ENCODE measurements at places on chromosomes 7 and 10. TPM values are rescaled to one million over a fixed set of nuclear protein-coding genes. Genes with fewer than 3 reads are reported as not detected.

SLC29A3 gene
- polyA plus RNA-seq = 4.0 TPM

GRCh38 chr10:8076933-8077332 lies 22.4 kb downstream of the GATA3 start:
- no peak for DNase-seq

- DNase-seq = no peak
Observed at GRCh38 chr7:108376206-108376605, 80.0 kb downstream of the NRCAM start.

DNA sequence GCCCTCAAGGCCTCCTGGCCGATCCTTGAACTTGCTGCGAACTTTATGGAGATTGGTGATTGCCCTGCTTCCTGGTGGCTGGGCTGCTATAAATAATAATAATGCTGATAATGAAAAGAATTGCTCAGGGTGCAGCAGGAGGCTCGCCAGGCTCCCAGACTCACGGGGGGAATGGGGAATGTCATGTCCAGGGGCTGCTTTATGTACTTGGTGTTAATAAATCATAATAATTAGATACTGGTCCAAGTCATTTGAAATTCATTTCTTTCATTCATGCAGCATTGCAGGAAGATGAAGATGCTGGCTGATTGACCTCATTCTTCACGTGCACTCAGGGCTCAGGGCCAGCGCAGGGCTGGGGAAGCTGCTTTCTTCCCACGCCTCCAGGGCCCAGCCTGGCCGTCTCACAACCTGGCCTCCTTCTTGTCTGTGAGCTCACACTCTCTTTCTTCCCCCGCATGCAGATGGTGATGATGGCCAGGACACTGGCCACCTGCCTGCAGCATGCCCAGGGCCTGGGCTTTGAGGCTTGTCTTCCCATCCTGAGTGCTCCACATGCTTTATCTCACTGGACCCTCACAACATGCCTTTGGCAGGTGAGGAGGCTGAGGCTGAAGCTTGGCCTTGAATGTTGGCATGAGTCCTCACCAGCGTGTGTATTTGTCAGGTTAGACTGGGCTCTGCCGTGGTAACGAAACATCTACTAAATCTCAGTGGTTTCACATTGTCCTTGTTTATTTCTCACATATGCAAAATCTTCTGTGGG lies 138.4 kb upstream of the TNS3 start:
- no peak for DNase-seq

DNA sequence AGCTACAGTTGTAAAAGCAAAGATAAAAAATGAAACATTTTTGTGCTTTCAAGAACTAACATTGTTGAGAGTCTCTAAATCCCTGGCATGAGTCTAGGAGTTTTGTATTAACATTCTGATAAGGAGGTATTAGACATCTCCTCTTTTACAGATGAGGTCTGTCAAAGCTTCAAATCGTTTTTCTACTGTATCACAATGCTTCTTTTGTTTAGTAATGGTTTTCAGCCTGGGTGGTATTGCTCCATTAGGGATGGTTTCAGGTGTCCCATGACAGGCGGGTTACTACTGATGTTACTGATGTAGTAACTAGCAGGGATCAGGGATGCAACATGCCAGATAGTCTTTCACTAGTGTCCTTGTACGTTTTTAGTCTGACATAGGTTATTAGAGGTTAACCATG lies 27.4 kb downstream of the STAM start:
- DNase-seq = no peak

RET gene
- 8.1 TPM for polyA plus RNA-seq

TRIM74 gene
- 5.5 TPM for polyA plus RNA-seq

DNA sequence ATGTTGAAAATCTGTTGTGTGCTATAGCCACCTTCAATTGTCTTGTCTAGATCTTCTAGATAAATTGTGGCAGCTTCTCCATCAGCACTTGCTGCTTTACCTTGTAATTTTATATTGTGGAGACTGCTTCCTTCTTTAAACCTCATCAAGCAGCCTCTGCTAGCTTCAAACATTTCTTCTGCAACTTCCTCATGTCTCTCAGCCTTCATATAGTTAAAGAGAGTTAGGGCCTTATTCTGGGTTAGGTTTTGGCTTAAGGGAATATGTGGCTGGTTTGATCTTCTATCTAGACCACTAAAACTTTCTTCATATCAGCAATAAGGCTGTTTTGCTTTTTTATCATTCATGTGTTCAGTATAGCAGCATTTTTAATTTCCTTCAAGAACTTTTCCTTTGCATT lies 128.2 kb downstream of the ADAM22 start:
- no peak for DNase-seq

DNA sequence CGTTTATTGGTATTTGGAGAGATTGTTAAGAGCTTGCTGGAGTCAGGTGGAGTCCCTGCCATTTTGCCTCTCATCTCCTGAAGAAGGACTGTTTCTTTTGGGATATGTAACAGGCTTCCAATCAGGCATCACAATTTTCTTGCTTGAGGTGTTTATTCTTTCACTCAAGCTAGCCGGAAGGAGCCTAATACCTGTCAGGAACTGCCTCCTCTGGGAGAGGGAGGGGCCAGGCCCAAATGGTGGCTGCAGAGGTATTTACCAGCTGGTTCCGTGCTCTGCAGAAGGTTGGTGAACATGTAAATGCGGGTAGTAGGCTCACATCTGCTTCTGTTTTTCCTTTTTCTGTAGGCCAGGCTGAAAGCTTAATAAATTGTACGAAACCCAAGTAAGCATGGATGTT lies 114.0 kb downstream of the TCF7L2 start:
- DNase-seq = no peak

DNA sequence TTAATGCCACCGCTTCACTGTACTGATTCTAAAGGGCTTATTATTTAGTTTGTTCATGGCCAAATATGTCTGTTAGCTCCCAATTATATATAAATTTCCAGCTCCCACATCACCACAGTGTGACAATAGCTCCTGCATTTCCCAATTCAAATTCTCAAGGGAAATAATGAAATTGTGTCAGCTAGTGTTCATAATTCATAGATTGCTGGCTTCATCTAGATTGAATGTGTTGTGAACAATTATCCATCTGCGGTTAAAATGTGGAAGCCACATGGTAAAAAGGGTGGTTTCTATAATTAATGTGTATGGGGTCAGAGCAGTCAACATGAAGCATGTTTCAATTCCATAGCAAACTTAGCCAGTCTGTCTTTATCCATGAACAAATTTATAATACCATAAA lies 154.3 kb downstream of the SEMA3E start:
- DNase-seq = no peak

DNA sequence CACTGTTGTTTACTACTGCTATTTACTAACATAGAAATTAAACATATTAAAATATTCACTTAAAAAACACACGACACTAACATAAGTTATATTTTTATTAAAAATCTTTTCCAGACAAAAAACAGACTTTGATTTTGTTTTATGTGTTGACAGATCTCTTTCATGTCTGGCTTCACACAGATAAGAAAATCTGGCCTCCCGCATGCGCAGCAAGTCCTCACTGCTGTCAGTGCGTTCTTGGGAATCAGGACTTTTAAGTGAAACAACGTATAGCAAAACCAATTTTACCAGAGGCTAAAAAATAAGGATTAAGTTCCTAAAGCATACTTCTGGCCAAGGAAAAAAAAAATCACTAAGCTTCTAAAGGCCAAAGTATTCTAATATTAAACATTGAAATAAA lies 1.2 kb upstream of the IDI1 start:
- no peak for DNase-seq

CYP2C8 gene
- polyA plus RNA-seq = 3.3 TPM

DNA sequence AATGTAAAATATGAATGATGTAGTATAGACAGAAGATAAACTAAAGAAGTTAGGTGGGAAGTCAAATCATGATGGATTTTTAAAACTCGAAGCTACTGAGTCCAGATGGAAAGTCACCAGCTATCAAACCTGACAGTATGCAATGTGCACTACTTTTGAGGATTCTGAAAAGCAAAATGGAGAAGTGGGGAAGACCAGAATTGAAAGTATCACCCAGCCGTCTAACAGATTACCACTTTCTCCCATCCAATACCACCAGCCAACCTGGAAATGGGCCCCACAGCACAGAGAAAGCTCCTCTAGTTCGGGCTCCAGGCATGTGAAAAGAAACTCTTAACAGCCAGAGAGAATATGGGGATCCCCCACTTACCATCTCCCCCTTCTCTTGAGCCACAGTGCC lies 67.9 kb upstream of the SRRM3 start:
- DNase-seq = no peak

SPDYE9 gene
- polyA plus RNA-seq = not detected

DNA sequence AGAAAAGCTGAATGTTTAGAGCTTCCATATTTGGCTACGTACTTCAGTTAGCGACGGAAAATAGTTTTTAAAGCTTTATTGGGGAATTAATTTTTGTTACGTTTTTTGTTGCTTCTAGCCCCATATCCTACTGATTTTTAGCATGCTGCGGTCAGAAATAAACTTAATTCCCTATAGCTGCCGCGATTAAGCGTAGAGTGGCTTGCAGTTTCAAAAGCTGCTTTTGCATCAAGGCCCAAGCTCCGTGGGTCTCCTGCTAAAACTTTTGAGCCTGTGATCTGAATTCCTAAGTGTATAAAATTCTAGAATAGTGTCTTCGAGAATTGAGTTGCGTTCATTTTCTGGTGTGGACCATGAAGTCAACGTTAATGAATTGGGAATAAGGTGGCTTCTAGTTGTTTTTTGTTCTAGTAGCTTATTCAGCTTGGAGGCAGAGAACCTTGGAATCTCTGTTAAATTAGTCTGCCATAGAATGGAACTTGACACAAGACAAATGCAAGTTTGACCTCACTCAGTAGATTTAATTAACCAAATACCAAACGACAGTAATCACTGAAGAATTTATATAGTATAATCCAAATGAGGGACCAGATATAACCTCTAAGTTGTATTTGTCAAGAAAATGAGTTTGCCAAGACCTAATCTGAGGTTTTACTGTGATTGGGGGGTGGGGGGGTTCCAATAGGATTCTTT lies 977 bp downstream of the CALU start:
- DNase-seq = no peak

DNA sequence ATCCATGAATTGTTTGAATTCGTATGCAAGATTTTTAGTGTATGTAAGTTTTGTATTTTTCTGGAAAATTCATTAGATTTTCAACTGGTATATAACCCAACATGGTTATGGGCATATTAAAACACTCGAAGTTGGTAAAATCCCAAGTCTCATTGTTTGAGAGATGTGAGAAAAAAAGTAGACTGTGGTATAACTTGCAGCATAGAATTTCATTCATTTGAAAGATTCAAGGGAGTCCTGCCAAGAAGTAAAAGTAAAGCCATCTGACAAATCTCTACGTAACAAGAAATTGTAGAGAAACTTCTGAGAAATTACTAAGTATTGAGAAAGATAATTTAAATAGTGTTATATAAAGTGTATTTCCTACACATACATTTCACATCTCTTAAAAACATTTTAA lies 40.2 kb downstream of the SEMA3E start:
- DNase-seq = no peak

DNA sequence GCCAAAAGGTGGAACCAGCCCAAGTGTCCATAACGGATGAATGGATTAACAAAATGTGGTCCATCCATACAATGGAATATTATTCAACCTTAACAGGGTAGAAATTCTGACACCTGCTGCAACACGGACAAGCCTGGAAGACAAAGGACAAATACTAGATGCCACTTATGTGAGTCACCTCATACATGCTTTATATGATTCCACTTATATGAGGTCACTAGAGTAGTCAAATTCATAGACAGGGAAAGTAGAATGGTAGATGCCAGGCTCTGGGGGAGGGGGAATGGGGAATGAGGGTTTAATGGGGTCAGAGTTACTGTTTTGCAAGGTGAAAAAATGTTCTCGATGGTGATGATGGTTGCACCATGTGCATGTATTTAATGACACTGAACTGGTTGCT lies 34.0 kb upstream of the CYTH3 start:
- no peak for DNase-seq

OPN4 gene
- polyA plus RNA-seq = 0.29 TPM

LIPA gene
- 153 TPM for polyA plus RNA-seq
